ENCODE measurements at places on chromosomes 5 and 9.

DNA sequence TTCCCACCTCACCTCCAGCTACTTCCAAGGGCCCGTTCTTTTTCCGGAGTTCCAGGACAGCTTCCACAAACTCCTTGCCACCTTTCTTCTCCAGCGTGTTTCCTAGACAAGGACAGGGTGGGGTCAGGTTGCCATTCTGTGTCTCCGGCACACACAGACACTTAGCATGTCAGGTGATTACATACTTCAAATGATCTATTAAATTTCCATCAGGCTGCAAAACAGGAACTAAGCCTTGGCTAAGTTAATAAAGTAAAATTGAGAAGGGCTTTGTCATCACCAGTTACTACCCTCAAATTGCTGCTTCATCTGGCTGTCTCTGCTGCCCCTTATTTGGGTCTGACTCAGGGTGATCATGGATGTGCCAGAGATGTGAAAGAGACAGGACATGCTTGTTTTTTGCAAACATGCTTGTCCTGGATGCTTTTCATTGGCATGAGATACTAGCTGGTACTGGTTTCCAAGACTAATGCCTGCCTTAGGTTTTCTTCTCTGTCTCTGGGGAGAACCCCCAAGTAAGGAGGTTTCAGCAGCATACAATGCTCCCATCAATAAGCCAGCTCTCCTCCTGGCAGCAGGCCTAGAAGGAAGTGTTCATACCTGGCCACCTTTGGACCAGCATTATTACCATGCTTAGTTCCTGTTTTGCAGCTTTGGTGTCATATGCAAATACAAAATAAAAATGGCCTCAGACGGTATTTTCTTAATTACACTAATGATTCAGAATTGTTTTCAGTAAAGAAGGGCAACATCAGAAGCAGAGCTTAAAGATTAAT is 52.9 kb downstream of the MACROH2A1 start:
- DNase-seq, result no peak

DNA sequence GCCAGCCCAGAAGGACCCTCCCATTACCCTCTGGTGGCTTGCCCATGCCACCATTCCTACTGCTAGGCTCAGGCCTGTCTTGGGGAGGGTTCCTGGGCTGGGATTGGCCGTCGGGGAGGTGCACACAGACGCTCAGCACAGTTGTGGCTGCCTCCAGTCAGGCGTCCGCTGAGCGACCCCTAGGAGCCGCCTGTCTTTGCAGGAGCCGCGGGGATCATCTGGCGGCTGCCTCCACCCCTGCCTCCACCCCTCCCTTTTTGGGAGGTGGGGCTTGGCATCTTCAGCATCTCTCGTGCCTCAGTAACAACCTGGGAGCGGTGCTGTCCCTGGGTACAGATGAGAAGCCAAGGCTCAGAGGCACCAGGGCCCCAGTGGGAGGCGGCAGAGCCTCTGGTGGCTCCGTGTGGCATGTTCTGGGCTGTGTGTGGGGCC is 39.6 kb downstream of the RXRA start:
- DNase-seq, result no peak

DNA sequence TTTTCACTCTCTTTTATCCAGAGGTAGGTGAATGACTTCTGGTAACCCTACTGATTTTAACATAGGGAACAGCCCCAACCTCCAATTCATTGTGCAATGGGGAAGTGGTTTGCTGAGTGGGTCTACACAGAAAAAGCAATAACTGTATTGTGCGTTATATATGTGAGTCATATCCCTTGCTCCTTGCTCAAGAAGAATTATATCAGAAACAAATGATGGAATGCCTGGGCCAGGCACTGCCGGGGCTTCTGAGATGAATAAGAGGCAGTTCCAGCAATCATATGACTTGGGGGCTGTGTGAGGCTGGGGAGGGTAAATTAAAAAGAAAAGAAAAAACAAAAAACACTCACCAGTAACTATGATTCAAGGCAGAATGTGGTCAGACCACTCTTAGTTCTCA is 79.2 kb upstream of the ABCA1 start:
- DNase-seq, result peak; percentile 96

DNA sequence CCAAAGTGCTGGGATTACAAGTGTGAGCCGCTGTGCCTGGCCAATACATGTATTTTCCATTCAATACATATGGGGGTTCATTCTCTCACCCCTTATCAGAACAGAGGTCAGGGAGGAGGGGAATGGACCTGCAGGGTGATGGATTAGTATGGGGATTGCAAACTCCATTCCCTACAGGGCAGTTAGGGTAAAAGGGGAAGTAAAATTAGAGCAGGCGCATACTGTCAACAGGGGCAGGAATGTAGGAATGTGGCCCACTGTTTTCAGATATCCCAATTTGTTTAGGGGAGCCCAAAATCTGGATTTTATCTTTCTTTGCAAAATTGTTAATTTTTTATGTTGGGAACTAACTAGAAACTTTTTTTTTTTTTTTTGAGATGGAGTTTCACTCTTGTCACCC is 46.4 kb upstream of the SLC44A1 start:
- no peak for DNase-seq

GRCh38 chr5:169301386-169301934 is 521 bp upstream of the SLIT3 start:
- no peak for DNase-seq

- no peak for DNase-seq
Observed at GRCh38 chr9:124475158-124475867, 25.1 kb downstream of the ADGRD2 start.

GRCh38 chr5:142320430-142320738 is 4.4 kb downstream of the SPRY4 start:
- DNase-seq, result no peak

- DNase-seq, result no peak
Observed at GRCh38 chr5:162558120-162558519, 490.5 kb downstream of the GABRG2 start.

DNA sequence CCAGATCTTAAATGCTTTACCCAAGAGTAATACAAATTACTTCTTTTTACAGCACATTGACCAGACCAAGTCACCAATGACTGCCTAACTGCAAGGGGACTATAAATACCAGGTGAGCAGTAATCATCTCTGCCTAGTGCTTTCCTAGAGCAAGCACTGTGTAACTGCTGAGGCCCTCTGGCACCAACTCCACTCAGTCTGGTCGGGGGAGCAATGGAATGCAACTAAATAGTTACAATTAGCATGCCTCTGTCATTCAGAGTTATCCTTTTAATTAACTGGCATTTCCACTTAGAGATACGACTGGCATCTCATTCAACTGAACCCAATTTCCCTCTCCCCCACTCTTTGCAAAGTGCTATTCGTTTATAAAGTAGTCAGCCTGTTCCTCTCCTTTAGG is 1309.1 kb upstream of the DMAC1 start:
- DNase-seq, result no peak

- DNase-seq, result peak; percentile 34
Observed at GRCh38 chr5:166370928-166371690, 1920.3 kb upstream of the WWC1 start.

- no peak for DNase-seq
Observed at GRCh38 chr9:10272830-10273229, 340.0 kb downstream of the PTPRD start.

DNA sequence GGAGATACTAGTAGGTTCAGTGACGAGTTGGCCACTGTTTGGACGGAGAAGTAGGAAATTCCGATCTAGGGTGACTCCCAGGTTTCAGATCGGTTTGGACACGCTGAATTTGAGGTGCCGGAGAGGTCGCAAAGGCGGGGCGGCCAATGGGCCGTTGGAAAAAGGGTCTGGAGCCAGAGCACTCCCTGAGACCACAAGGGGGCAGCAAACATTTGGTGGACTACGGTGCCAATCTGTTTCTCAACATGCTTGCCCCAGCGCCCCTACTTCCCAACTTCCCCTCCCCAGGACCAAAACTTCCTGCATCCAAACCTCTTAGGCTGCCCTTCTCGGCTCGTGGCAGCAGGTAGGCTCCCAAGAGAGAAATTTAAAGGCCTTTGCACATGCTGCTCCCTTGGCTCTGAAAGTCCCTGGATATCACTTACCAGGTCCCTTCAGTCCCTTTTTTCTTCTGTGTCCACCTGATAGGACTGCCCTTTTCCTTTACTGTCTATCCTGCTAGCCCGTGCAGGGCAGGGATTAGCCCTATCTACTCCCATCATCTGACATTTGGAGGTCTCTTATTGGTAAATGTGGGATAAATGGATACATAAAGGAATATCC is 992 bp upstream of the RPP25L start:
- DNase-seq, result peak; percentile 67

All from iris pigment epithelial cell (primary cell).